ENCODE measurements at places on chromosomes 3 and 15.

DNA sequence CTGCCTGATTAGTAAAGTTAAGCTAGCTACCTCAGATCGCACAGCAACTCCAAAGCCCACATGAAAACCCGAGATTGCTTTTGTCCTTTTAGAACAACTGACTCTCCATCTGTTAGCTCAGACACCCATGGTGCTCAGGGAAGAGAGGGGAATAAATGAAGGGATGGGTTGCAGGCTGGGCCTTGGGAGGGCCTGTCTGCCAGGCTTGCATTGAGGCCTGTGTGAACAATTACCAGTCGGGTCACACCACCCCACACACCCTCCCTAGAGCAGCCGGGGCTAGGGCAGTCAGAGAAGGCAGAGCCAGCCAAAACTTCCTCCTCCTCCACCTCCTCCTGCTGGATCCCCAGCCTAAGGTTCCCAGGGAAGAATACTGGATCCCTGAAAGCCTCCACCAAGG, 8.8 kb upstream of the PRKAR2A start:
- no peak for DNase-seq

- DNase-seq, result no peak
Measured at GRCh38 chr3:34277110-34277509, 478.7 kb downstream of the PDCD6IP start.

DNA sequence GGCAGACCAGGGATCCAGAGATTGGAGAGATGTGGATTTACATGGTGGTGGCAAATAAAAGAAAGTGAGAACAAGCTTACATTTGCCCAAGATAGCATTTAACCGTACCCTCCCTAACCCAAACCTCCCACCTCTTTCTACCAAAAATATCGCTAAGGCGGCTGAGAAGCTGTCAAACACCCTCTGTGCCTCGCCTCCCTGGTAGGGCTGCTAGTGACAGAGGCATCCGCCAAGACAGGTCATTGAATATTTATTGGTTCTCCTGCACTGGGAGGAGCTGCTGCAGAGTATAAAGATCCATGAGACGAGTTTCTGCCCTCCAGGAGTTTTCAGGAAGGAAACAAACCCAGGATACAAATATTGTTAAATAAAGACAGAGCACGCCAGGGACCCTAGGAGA, 107.3 kb upstream of the TMC3 start:
- DNase-seq, result no peak

- DNase-seq, result no peak
Measured at GRCh38 chr3:128369121-128369703, 97.5 kb downstream of the DNAJB8 start.

GRCh38 chr3:183498634-183499033, 56.9 kb downstream of the KLHL6 start:
- DNase-seq, result no peak

DNA sequence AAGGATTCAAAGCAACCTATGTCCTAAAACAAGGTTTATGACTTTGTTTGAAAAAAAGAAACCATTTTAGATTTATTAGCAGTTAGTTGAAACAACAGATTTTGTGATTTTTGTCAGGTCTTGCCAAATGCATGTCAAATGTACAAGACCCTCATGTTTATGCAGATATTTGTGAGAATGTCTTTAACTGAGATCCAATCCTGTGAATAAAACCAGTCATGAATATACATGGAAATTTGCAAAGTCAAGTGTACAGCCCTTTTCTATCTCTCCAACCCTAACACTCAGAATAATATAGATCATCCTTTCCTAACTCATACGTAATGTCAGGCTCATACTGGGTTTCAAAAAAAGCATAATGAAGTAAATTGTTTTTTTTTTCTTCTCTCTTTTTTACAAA, 76.4 kb downstream of the DUT start:
- no peak for DNase-seq

- DNase-seq, result no peak
Measured at GRCh38 chr3:23071296-23071695, 131.8 kb upstream of the UBE2E2 start.

DNA sequence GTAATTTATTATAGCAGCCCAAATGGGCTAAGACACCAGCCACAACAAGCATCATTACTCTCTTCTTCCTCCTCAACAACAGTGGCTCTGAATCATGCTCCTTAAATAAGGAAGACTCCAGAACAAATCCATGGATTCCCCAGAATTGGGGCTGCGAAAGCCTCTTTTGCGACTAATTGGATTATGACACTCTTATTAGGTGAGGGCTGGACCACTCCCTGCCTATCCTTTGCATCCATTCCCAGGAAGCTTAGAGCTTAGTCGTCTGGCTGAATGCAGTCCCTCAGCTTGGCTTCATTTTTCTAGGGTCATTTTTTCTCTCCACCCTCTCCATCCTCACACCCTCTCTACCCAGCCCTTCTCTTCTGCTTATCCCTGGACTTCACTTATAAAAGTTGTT, 227.7 kb downstream of the ZNF621 start:
- DNase-seq, result no peak

- peak; percentile 100 for DNase-seq
Measured at GRCh38 chr3:188052169-188053035, 101.6 kb upstream of the LPP start.

GRCh38 chr3:100581650-100582049, 27.8 kb upstream of the ADGRG7 start:
- DNase-seq, result no peak

DNA sequence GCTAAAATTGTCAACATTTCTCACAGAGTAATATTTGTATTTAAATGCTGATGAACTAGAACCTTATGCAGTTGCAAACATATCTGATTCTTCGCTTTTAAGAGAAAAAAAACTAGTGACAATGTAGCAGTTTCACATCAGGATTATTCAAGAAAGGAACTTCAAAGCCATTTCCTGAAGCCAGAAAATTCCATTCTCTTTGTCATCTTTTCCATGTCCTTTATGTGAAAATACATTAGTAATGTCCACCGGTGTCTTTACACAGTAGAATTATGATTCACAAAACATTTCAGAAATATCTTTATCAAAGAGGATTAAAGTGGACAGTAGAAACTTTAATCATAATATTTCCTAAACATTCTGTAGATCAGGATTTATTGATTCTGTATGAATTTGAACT, 12.7 kb upstream of the LXN start:
- DNase-seq, result no peak

GRCh38 chr3:4830586-4830914, 148.7 kb upstream of the BHLHE40 start:
- DNase-seq, result no peak

DNA sequence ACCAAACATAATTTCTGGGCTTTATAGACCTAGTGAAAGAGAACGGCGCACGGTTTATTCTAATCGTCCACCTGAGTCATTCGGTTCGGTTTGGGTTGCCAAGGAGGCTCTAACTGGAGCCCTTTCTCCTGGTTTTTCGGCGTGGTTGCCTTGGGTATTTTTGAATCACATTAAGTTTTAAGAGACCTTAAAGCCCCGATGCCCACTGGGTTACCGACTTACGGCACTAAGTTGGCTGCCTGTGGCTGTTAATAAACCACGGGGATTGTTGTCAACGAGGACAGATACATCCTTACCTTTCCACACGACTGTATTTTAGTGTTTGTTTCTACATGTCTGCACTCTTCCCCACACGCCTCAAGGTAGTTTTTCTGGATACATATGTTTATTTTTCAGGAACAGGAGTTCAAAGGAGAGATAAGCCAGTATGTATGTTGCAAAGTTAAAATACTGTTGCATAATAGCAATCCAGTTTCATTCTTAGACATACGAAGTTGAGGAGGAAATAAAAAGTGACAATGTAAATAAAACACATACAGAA, 1.2 kb upstream of the ANP32A start:
- no peak for DNase-seq

- no peak for DNase-seq
Measured at GRCh38 chr3:8538913-8539312, 37.3 kb downstream of the LMCD1 start.

GRCh38 chr15:33903661-33904060, 64.6 kb upstream of the CHRM5 start:
- no peak for DNase-seq

DNA sequence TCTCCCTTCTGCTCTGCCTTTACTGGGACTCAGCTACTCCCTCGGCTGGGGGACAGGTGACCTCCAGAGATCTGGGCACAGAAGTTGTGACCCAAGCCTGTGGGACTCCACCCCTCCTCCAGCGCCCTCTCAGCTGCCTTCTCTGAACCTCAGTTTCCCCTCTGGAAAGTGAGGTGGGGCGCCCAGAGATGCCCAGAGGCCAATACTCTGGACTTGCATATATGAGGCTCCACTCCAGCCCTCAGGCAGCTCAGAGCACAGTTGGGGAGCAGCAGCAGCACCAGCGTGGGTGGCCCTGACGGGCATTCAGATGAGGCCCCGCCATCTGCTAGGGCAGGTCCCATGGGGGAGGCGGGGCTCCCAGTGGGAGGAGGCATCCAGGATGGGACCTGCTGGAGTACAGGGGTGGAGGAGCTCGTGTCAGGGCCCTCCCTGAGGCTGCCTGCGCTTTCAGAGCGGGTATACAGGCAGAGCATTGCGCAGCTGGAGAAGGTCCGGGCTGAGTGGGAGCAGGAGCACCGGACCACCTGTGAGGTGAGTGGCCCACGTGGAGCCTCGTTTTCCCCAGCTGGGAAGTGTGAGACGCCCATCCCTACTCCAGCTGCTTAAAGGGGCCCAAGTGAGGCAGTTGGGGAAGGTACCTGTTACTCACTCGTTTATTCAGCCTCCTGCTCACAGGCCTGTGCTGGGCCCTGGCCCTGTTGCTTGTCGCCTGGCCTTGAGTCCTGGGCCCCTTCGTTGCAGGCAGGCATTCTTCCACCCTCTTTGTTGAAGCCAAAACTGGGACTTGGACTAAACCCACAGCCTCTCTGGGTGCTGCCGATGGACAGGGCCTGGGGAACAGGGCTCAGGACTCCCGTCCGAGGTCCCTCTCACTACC, 35.4 kb downstream of the PSTPIP1 start:
- no peak for DNase-seq

GRCh38 chr3:28103861-28104260, 137.6 kb upstream of the CMC1 start:
- no peak for DNase-seq

DNA sequence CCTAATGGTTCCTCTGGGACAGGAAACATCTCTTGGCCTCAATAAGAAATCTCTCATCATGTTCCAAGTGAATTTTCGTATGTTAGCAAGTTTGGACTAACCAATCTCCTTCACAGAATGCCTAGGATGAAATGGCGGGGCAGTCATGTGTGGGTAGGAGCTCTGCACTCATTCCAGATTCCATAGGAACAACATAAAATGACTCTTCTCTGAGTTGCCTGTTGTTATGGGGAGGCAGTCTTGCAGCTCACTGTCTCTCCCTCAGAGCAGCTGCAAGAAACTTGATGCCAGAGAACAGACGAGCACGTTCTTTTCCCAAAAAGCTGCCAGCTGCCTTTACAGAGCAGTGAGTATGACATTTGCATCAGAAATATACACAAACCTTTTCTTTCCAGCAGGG, 34.1 kb downstream of the SPATA12 start:
- DNase-seq, result no peak

- no peak for DNase-seq
Measured at GRCh38 chr3:63096248-63097058, 181.7 kb upstream of the SYNPR start.

DNA sequence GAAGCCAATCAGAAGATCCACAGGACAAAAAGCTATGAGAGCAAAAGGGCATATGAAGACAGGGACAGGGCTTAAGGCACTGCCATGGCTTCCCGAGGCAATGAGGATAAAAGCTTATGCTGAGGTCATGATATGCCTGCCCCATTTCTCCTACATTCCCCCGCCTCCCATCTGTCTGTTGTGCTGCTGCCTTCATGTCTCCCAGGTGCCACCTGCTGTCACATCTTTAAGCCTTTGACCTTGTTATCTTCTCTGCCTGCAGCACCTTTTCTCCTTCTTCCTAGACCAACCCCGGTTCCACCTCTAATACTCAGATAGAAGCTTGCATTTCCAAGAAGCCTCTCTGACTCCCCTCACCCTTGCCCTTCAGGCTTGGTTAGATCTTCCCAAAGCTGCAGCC, 213.8 kb downstream of the ARRDC4 start:
- DNase-seq, result no peak

DNA sequence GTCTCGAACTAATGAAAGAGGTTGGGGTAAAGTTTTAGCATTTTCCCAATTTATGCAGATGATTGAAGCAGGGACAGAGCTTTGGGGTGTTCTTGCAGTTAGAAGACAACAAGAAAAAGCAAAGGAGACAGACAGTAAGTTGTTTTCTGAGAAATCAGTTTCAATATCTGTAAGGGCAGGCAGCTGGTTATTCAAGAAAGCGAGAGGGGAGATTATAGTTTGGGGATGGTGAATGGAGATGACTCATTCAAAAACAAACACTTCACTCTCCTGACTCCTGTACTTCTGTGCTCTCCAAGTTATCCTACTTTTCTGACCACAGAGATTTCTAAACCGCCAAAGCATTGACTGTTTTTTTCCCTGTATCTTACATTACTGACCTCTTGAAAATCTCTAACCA, 352.0 kb downstream of the GAP43 start:
- no peak for DNase-seq

DNA sequence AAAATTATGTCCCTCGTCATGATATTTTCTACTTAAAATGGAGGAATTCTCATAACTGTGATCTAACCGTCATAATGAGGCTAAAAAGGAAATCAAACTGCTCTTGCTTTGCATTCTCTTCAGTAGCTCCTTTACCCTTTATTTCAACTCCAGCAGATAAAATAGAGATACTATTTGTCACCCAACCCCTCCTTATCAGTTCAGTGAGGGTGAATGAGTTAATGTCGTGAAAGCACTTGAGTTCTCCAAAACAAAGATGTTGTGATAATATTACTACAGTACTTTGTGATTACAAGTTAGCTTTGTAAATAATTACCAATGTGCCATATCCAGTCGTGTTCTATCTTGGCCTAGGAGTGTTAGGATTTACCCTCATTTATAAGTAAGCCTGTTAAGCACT, 63.4 kb upstream of the ANKRD28 start:
- peak; percentile 17 for DNase-seq

GRCh38 chr15:98610991-98611390, 37.3 kb upstream of the IGF1R start:
- DNase-seq, result no peak

DNA sequence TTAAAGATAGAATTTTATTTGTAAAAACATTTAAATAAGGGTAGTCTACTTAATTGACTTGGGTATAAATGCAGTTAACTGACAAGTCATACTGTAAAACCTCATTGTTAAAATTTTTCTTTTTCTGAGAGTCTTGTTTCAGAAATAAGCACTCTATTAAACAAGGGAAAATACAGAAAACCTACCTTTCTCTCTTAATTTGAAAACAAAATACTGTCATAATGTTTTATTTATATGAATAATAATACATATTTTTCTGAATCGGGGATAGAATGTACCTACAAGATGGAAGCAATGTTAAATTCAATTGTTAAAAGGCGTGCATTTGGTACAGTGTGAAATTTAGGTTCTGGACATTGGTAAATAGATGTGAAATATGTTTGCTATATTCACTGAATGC, 17.8 kb downstream of the ZIC1 start:
- DNase-seq, result no peak

- DNase-seq, result no peak
Measured at GRCh38 chr3:129375099-129375498, 53.3 kb downstream of the EFCAB12 start.
